ENCODE measurements at places on chromosomes 7 and 10. TPM values are rescaled to one million over a fixed set of nuclear protein-coding genes. Genes with fewer than 3 reads are reported as not detected.

Gene SPDYE11
- not detected for total RNA-seq

Gene COL13A1
- 1.1 TPM for total RNA-seq

Gene DNAH11
- 1.2 TPM for total RNA-seq

Gene MCM7
- total RNA-seq, result 41.0 TPM

Gene CTAGE6
- total RNA-seq, result 0.90 TPM

Gene CYP26C1
- total RNA-seq, result not detected

Gene TEX36
- not detected for total RNA-seq

Gene COL17A1
- total RNA-seq, result under 0.01 TPM

Gene ITPRID1
- total RNA-seq, result not detected

Gene OAT
- total RNA-seq, result 67.9 TPM

Gene UCN3
- total RNA-seq, result not detected

Gene CPA2
- 2.2 TPM for total RNA-seq

DNA sequence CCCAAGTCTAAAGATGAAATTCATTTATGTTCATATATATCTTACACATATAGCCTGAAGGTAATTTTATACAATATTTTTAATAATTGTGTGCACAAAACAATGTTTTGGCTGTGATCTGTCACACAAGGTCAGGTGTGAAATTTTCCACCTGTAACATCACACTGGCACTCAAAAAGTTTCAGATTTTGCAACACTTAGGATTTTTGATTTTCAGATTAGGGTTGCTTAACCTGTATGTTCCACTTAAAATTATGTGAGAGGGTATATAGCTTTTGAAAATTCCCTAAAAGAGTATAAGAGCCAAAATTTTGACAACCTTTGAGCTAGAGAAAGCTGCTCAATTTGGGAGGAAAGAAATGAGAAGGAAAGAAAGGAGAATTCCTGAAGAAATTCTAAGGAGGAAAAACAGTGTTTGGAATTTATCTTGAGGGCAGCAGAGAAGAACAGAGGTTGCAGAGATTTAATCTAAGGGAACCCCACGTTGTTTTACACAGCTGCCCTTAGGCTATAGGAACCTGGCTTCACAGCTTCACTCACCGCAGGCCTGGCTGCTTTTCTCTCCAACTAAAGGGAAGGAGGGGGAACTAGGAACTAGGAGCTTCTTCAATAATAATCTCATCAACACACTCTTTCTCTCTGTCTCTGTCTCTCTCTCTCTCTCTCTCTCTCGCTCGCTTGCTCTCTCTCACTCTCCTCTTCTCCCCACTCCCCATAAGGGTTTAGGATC, 8.5 kb downstream of the VOPP1 start:
- DNase-seq, result no peak

- DNase-seq, result no peak
Observed at GRCh38 chr7:98174334-98175259, 36.6 kb upstream of the BHLHA15 start.

DNA sequence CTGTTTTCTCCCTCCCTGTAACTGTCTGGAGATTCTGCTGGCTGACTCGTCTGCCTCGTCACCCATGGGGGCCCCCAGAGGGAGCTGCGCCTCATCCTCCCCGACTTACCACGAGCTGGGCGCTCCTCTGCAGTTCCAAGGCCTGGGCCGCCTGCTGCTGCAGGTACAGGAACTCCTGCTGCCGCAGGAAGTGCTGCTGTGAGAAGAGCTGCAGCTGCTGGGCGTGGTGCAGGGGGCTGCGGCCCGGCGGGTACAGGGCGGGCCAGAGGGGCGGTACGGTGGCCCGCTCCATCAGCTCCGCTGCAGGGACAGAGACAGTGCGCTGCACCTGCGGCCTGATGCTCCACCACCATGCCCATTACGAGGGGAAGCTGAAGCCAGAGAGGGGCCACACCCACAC, 47.7 kb downstream of the TNRC18 start:
- DNase-seq, result no peak

- no peak for DNase-seq
Observed at GRCh38 chr7:81173766-81174281, 255.0 kb upstream of the SEMA3C start.

DNA sequence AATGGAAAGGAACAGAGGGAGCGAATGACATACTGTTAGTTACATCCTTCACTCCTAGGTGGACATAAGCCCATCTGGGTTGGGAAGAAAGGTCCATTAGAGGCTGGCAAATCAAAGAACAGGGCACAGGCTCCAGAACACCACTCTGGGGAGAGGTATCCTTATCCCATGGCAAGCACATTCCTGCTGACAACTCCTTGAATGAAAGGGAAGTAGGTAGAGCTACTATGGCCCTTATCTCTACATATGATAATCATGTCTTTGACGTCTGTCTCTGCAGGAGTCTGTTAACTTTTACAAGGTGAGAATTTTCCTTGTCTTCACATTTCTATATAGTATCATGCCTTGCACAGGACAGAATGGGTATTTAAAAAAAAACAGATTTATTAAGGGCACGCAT, 10.4 kb downstream of the DENND11 start:
- DNase-seq, result no peak

GRCh38 chr10:29150010-29150409, 138.9 kb upstream of the LYZL1 start:
- DNase-seq, result no peak

GRCh38 chr10:70493660-70494234, 15.2 kb downstream of the PALD1 start:
- no peak for DNase-seq

DNA sequence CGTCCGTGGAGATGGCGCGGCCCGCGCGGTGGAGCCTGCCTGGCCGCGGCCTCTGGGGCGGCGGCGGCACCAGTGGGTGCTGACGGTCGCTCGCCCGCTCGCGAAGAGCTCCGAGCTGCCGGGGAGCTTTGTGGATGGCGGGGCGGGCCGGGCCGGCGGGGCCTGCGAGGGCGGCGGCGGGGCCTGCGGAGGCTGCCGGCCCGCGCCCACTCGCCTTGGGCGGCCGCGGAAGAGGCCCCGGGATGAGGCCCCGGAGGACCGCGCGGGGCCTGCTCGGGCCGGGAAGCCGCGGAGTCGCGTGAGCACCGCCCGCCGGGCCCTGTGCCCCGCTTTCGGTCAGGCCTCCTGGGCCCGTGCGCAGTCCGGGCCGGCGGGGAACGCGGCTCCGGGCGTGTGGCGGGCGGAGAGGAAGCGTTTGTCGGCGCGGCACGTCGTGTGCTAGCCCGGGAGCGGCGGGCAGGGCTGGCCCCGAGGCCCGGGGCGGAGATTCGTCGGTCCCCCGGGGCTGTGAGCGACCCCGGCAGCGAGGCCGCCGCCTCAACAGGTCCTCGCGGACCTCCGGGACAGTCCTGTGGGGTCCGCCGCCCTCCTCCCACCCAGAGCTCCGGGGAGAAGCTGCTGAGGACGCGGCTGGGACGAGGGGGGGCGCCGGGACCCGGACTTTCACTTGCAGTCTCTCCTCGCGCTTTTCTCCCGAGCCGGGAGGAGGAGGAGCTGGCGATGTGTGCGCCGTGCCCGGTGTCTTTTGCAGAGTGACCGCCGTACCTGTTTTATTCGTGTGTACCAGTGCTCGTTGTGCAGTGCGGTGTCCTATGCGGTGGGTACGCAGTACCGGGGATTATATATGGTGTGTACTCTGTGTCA, 578 bp downstream of the ZMYND11 start:
- peak; percentile 50 for DNase-seq

DNA sequence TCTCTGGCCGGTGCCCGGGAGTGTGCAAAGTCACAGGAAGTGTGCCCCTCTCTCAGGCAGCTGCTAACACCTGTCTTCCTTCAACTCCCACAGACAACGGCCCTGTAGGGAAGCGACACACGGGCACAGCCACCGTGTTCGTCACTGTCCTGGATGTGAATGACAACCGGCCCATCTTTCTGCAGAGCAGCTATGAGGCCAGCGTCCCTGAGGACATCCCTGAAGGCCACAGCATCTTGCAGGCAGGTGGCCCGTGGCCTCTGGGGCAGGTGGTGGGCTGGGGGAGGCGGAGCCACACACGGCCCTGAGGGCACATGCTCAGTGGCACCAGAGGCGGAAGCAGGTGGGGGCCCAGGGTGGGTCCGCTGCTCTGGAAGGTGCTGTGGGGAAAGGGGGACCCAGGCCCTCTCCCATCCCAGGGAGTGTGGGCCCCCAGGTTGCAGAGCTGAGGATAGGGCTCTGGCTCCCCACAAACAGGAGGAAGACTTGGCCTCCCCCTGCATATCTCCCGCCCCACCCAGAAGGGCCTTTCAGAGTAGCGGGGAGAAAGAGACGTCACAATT, 6.9 kb downstream of the C10orf105 start:
- no peak for DNase-seq

GRCh38 chr10:133039107-133039802, 48.5 kb upstream of the ADGRA1 start:
- DNase-seq, result no peak

DNA sequence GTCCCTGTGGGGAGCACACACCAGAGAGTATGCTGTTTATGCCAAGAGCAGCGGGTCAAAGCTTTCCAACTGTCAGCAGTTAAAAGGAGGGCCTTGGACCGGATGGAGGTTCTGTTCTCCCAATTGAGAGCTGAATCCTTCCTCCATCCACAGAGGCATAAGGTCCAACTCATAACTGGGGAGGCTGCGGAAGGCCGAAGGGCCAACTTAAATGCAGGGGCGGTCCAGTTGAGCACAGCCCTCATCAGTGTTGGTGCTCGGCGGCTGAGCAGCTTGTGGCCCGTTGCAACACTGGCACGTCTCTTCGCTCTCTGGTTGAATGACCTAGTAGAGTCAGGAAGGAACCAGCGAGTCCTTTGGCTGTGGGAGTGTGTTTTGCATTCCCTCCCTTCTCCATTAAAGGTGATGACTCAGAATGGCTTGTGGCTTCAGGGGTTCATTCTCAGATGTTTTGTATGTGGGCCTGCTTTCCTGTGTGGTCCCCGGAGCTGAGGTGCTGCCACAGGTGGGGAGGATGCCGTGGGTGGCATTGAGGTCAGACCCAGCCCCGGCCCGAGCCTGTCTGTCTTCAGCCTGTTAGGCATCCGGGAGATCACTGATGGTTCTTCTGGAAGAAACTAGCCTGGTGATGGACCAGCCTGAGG, 44.8 kb upstream of the DMBT1 start:
- DNase-seq, result no peak

DNA sequence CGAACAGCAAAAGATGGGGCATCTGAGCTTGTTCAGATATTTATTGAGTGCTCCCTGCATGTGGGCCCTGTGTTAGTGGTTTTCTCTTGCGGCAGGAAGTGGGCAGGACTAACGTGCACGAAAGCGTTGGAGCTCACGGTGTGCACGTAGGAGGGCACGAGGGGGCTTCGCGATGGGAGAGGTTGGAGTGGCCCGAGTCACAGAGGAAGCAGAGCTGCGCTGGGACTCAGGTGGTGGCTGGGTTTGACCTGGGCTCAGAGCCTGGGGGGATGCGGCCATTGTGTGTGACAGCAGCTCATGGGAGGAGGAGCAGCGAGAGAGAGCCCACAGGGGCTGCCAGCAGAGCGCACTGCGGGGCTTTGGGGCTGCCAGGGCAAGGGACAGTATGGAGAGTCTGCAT, 7.7 kb downstream of the ZSCAN25 start:
- DNase-seq, result no peak

DNA sequence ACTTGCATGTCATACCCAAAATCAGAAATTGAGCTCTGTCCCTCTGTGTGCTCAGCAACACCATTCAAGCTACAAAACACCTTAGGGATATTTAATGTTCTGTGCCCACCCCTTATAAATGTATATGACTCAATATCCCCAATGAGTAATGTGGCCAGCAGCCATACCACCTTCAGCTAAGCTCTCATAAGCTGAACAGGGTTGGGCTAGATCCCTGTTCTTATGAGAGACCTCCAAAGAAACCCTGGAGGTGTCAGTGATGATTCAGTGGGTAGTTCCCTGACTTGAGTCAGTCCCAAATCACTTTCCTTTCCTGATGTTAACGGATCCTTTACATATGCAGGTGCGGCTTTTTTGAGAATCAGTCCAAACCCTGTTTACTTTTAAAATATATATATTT, 253.8 kb downstream of the CREB5 start:
- DNase-seq, result no peak

DNA sequence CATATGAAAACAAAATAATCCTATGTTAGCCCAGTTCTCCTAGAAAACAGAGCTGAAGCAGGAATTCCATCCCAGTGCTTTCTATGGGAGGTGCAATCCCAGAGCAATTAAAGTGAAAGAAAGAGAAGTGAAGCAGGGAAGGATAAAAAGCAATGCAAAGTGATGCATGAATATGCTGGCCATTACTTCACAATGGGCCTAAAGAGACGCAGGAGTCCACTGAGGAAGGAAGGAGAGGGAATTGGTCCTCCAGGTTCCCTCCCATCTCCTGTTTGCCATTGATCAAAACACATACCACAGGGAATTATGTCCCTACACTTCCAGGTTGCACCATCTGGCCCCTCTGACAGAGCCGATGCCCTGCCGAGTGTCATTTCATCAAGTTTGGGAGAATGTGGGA, 392.2 kb upstream of the NFE2L3 start:
- no peak for DNase-seq

DNA sequence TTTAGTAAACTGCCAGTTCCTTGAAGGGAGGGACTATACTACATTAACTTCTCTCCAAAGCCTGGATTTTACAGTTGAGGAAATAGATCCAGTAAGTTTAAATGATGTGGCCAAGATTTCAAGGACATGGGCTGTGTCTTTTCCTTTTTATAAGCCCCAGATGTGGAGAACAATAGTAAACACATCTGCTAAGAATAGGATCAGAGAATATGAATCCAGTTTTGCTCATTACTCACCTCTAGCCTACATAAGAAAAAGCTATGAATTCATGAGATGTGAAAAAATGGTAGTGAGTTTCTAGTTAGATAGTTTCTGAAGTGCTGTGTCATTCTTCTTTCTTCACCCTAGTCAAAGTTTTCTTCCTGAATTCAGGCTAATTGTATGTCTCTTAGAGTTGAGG, 38.6 kb downstream of the MAGI2 start:
- no peak for DNase-seq

- peak; percentile 45 for DNase-seq
Observed at GRCh38 chr7:141649865-141650634, 51.9 kb downstream of the DENND11 start.
